ENCODE measurements at places on chromosomes 5 and 9.

DNA sequence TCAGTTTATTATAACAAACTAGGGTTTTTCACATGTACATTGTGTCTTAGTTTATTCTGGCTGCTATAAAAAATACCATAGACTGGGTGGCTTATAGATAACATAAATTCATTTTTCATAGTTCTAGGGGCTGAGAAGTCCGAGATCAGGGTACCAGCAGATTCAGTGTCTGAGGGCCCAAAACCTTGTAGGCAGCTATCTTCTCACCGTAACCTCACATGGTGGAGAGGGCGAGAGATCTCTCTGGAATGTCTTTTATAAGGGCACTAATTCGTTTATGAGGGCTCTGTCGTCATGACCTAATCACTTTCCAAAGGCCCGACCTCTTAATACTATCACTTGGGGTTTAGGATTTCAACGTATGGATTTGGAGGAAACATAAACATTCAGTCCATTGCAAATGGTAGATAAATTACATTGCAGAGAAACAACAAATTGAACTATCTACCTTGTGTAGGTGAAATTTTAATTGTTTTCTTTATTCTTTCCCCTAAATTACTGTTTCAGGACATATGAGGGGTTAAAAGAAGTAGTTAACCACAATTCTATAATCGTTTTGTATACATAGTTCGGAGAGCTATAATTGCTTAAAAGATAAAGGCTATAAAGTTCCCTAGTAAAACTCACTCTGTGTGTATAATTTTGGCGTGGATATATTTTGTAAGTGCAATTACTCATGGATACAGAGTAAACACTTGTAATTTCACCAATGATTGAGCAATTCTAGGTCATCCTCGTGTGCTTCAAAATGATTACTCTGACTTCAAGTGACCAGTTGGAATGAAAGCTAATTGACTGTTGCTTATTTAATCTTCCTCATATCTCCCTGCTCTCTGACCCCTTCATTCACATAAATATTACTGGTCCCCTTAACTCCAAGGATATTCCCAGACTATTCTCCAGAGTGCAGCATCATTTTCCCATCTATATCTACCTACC lies 247.5 kb upstream of the TMEM161B start:
- no peak for DNase-seq

GRCh38 chr5:14900693-14901461 lies 29.3 kb upstream of the ANKH start:
- no peak for DNase-seq

GRCh38 chr5:72179816-72180440 lies 72.7 kb downstream of the MAP1B start:
- no peak for DNase-seq

GRCh38 chr5:95406426-95407090 lies 15.4 kb downstream of the FAM81B start:
- no peak for DNase-seq
